ENCODE measurements at places on chromosomes 6 and 20. TPM values are rescaled to one million over a fixed set of nuclear protein-coding genes. Genes with fewer than 3 reads are reported as not detected.

DNA sequence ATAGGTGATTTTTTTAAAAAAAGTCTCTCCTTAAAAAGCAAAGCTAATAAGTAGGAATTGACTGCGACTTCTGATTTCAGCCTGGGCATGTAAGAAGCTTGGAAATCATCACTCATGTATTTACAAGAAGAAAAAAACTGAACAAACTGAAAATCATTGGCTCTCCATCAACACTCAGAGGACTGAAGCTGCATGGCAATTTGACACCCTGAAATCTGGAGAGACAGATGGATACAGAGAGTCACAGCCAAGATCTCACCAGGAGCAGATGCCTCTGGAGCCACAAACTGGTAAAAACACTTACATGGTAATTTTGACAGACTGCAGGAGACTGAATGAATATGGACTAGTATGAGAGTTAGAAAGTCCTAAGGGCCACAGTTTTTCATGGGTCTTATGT lies 191.2 kb upstream of the TCF21 start:
- no peak overlapping the region for H3K4me3 ChIP-seq
- H3K27me3 ChIP-seq = peaks cover 15% of the 10 kb centered on the region
- no peaks in the 10 kb centered on the region for H3K36me3 ChIP-seq
- no peak for DNase-seq

GRCh38 chr6:148179786-148180185 lies 162.9 kb upstream of the SASH1 start:
- no peaks in the 10 kb centered on the region for H3K4me1 ChIP-seq
- H3K27me3 ChIP-seq = peaks cover 20% of the 10 kb centered on the region
- no peak overlapping the region for H3K27ac ChIP-seq
- H3K36me3 ChIP-seq = no peaks in the 10 kb centered on the region

- H3K27me3 ChIP-seq = peaks cover 16% of the 10 kb centered on the region
- no peak overlapping the region for H3K27ac ChIP-seq
- H3K4me3 ChIP-seq = no peak overlapping the region
- H3K4me1 ChIP-seq = no peaks in the 10 kb centered on the region
- H3K36me3 ChIP-seq = no peaks in the 10 kb centered on the region
- no peak for DNase-seq
These were observed 22.6 kb downstream of the KCNK15 start for GRCh38 chr20:44768256-44768655.

The CNR1 gene
- total RNA-seq = not detected

GRCh38 chr6:41457303-41457670 lies 88.9 kb upstream of the FOXP4 start:
- DNase-seq = no peak
- H3K4me1 ChIP-seq = no peaks in the 10 kb centered on the region
- H3K4me3 ChIP-seq = no peak overlapping the region
- peaks cover 35% of the 10 kb centered on the region for H3K27me3 ChIP-seq
- no peak overlapping the region for H3K27ac ChIP-seq

GRCh38 chr20:44522841-44523240 lies 971 bp upstream of the SERINC3 start:
- peaks cover 28% of the 10 kb centered on the region for H3K4me1 ChIP-seq
- peaks cover 8% of the 10 kb centered on the region for H3K36me3 ChIP-seq
- no peak for DNase-seq
- no peaks in the 10 kb centered on the region for H3K27me3 ChIP-seq

DNA sequence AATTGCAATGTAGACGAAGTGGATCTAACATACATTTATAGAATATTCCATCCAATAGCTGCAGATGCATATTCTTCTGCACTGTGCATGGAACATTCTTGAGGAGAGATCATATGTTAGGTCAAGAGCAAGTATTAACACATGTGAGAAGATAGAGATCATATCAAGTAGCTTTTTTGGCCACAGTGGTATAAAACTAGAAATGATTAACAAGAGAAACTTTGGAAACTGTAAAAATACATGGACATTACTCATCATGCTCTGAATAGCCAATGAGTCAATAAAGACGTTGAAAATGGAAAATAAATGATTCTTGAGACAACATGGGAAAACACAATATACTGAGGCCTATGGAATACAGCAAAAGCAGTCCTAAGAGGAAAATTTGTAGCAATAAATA lies 94.2 kb downstream of the STXBP5 start:
- no peak overlapping the region for H3K27ac ChIP-seq
- H3K4me1 ChIP-seq = peaks cover 8% of the 10 kb centered on the region
- no peaks in the 10 kb centered on the region for H3K27me3 ChIP-seq
- H3K4me3 ChIP-seq = no peak overlapping the region

The PLTP gene
- total RNA-seq = 3.2 TPM

DNA sequence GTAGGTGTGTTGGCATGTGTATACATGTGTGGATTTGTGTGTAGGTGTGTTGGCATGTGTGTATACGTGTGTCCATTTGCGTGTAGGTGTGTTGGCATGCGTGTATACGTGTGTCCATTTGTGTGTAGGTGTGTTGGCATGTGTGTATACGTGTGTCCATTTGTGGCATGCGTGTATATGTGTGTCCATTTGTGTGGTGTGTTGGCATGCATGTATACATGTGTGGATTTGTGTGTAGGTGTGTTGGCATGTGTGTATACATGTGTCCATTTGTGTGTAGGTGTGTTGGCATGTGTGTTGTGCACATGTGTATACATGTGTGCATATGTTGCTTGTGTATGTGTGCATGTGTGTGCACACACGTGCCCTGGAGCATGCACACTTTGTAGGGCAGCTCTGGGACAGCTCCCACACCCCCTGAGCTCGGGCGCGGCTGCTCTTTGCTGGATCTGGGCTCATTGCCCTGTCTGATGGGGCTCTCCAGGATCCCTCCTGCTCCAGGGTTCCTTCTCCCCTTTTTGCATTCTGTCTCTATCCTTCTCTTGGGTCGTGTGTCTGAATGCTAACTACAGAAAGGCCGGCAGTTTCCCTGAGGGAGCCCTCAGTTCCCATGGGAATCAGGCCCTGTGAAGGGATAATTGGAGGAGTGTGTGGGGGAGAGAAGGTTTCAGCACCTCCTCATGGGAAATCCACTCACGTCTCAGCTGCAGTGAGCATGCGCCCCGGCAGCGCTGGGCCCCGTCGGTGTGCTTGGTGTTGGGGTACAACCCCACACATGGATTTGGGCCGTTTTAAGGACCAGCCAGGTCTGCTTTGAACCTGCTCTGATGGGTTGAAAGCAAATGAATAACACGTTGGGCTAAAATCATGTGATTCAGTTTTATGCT lies 102.0 kb downstream of the ERMARD start:
- no peak overlapping the region for H3K27ac ChIP-seq
- H3K4me1 ChIP-seq = no peaks in the 10 kb centered on the region

GRCh38 chr6:57221936-57222742 lies at the start of gene RAB23:
TSS of gene RAB23 (minus strand) at chr6:57222307. CDS start at chr6:57210380, 11,927 bp downstream.
- peak within 1 kb of the TSS; percentile 92 for H3K27ac ChIP-seq
- H3K36me3 ChIP-seq = peaks cover 4% of the 10 kb centered on the region
- H3K4me3 ChIP-seq = peak within 1 kb of the TSS; percentile 93
- DNase-seq = peak; percentile 97
- H3K27me3 ChIP-seq = peaks cover 37% of the 10 kb centered on the region
- H3K4me1 ChIP-seq = peaks cover 13% of the 10 kb centered on the region

GRCh38 chr6:34190504-34191122 lies 44.7 kb upstream of the GRM4 start:
- peaks cover 11% of the 10 kb centered on the region for H3K27me3 ChIP-seq
- DNase-seq = no peak
- H3K4me3 ChIP-seq = no peak overlapping the region
- H3K27ac ChIP-seq = no peak overlapping the region

GRCh38 chr6:83031689-83032088 lies 34.0 kb downstream of the UBE3D start:
- H3K27me3 ChIP-seq = no peaks in the 10 kb centered on the region
- no peaks in the 10 kb centered on the region for H3K4me1 ChIP-seq
- no peak overlapping the region for H3K27ac ChIP-seq

DNA sequence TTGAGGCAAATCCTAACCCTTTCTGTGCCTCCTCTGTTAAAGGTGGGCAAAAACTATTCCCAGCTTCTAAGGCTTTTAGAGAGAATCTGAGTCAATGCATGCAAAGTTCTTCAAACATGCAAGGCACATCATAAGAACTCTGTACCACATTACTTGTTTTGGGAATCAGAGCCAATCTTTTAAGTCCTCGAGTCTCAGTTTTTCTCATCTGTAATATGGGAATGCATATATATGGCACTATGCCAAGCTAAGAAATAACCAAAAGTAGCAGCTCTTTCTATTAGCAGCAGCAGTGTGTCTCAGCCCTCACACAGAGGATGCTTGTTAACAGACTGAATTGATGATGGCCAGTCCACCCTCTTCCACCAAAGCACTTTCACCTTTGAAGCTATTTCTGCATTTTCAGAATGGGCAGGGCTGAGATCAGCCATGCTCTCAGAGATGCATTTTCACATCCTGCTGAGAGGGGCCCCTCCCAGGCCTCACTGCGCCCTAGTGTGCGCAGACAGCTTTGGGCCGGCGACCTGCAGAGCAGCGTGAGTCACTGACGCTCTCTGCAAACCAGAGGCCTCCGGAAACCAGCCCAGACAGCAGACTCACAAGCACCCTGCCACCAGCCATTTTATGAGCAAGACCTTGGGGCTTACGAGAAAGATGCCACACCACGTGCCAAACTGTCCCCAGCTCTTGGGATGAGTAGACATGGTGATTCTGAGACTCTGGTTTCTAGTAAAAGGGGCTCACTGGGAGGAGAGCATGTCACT lies 138.0 kb downstream of the NFATC2 start:
- H3K4me3 ChIP-seq = peak overlapping the region; percentile 75
- H3K36me3 ChIP-seq = peaks cover 84% of the 10 kb centered on the region
- H3K27ac ChIP-seq = peak overlapping the region; percentile 97
- DNase-seq = peak; percentile 94
- peaks cover 81% of the 10 kb centered on the region for H3K4me1 ChIP-seq

- peak; percentile 83 for DNase-seq
- H3K27ac ChIP-seq = peak overlapping the region; percentile 67
- H3K27me3 ChIP-seq = peaks cover 23% of the 10 kb centered on the region
- no peaks in the 10 kb centered on the region for H3K36me3 ChIP-seq
These were observed 3.7 kb upstream of the MMP9 start for GRCh38 chr20:46004889-46005473.

- H3K4me1 ChIP-seq = no peaks in the 10 kb centered on the region
- no peak overlapping the region for H3K4me3 ChIP-seq
- H3K27me3 ChIP-seq = no peaks in the 10 kb centered on the region
These were observed 55.4 kb downstream of the CEP162 start for GRCh38 chr6:84172080-84172479.

DNA sequence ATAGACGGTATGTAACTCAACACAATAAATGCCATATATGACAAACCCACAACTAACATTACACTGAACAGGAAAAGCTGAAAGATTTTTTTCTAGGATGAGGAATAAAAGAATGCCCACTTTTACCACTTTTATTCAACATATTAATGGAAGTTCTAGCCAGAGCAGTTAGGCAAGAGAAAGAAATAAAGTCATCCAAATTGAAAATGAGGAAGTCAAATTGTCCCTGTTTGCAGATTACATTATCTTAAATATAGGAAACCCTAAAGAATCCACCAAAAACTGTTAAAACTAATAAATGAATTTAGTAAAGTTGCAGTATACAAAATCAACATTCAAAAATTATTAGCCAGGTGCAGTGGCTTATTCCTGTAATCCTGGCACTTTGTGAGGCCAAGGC lies 24.6 kb upstream of the ADGB start:
- DNase-seq = no peak
- no peak overlapping the region for H3K27ac ChIP-seq
- no peaks in the 10 kb centered on the region for H3K27me3 ChIP-seq
- H3K4me3 ChIP-seq = no peak overlapping the region
- H3K36me3 ChIP-seq = no peaks in the 10 kb centered on the region
- H3K4me1 ChIP-seq = no peaks in the 10 kb centered on the region
